MCF 10A (cell line): ENCODE measurements at places on chromosomes 13 and 19. TPM values are rescaled to one million over a fixed set of nuclear protein-coding genes. Genes with fewer than 3 reads are reported as not detected.

Gene MBD3L3
- not detected in 2 replicates for total RNA-seq

Gene ZGLP1
- 3.8 and 4.9 TPM in 2 replicates for total RNA-seq

Gene ACER1
- not detected in 2 replicates for total RNA-seq

Gene PCP2
- total RNA-seq: not detected in 2 replicates

Gene MATK
- not detected in 2 replicates for total RNA-seq

Gene TRMT1
- total RNA-seq: 47.5 and 63.2 TPM in 2 replicates

Gene SERP2
- total RNA-seq: not detected in 2 replicates

Gene PRX
- 2.1 and 2.4 TPM in 2 replicates for total RNA-seq

Gene FARP1
- 20.7 and 30.1 TPM in 2 replicates for total RNA-seq

Gene NKPD1
- 0.09 and 0.22 TPM in 2 replicates for total RNA-seq

Gene CGB3
- total RNA-seq: not detected in 2 replicates

Gene ZNF808
- total RNA-seq: 14.8 and 18.2 TPM in 2 replicates

- DNase-seq: peak; percentile 76
Measured at GRCh38 chr19:6459262-6460098, at the start of gene SLC25A23. SLC25A23 (minus strand) TSS chr19:6459792; CDS start chr19:6459628, 164 bp downstream.

- DNase-seq: peak; percentile 16
Measured at GRCh38 chr19:16836115-16837034, 7.2 kb downstream of the SIN3B start.

GRCh38 chr13:97327506-97328221 lies 105.5 kb downstream of the MBNL2 start:
- DNase-seq: no peak

DNA sequence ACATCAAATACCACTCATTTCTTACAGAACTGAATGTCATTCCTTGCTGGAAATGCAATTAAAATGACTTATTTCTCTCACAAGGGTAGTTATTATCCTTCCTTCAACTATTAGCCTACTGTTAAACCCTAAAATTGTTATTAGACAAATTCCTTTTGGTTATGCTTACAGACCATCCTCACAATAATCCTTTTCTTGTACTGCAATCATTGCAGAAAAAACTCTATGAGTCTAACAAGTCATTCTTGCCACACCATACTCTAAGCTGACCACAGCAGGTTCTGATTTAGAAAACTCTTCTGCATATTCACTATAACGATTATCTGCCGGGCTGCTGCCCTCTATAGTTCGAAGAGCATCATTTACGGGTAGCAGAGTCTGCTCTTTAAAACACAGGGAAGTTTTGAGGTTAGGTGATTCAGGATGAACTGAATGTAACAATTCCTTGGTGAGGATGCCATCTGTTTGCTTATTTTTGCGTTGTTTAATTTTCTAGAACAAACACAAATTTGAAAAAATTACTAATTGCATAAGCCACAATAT lies 38.2 kb downstream of the MTMR6 start:
- DNase-seq: peak; percentile 26

DNA sequence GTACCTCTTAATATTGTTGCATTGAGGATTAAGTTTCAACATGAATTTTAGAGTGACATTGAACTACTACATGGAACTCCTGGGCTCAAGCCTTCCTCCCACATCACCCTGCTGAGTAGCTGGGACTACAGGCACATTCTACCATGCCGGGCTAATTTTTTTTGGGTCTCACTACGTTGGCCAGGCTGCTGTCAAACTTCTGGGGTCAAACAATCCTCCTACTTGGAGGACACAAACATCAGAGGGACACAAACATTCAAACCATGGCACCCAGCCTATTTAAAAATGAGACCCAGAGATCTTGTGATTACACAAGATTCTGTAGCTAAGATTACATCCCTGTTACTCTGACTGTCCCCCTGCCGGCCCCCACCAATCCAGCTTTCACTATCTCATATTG lies 180.9 kb downstream of the KCNRG start:
- DNase-seq: no peak

DNA sequence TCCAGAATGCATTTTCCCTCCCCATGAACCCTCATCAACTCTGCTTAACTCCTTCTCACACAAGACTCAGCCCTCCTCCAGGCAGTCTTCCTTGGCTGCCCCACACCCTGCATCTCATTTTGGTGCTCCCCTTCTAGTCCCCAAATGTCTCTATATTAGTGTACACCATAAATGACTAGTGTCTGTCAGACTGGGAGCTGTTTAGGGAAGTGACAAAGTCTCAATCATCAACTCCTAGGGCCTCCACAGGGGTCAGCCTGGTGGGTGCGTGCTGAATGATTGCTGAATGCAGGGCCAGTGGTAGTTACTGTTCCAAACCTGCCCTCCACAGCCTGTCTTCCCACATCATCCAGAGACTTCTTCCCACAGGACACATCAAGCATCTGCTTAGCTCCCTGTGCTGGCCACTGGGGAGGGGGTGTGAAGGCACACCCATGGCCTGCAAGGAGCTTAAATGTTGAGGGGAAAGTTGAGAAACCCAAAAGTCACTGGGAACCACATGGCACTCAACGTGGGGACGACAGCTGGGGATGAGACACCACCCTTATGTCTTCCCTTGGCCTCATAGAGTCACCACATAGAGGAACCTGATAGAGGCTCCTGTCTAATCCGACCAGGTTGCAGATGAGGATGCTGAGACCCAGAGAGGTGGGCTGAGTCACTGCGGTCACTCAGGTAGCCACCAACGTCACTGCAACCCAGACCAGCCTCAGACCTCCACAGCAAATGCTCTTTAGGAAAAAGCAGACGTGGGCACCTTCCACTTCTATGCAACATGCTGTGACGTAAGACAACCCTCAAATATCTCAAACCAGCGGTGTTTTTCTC lies 79.3 kb upstream of the TM9SF2 start:
- DNase-seq: no peak

DNA sequence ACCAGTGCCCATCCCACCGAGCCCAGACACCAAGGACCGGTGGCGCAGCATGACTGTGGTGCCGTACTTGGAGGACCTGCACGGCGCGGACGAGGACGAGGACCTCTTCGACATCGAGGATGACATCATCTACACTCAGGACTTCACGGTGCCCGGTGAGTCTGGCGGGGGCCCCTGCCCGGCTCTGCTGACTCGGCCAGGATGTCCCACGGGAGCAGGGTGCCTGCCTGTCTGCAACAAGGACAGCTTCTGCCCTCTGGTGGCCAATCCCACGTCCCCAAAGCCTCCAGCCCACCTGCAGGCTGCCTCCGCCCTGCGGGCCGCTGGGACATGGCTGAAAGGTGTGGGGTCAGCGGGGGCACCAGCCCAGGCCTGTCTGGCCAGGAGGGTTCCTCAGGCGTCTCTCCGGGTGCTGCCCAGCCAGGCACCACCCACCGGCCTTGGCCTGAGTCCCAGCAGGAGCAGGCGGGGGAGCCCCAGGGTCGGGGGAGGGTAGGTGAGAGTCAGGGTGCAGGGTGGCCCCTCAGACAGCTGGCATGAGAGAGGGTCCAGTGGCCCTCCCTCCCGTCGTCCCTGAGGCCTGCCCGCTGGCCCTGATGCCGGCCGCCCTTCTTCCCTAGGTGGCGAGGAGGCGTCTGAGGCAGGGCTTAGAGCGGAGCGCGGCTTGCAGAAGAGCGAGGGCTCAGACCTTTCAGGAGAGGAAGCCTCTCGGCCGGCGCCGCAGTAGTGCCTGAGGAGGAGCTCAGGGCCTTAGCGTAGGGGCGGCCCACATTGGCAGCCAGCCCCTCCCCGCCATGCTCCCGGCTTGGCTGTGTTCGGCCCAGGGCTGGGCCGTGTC lies 14.6 kb downstream of the CBARP start:
- no peak for DNase-seq

DNA sequence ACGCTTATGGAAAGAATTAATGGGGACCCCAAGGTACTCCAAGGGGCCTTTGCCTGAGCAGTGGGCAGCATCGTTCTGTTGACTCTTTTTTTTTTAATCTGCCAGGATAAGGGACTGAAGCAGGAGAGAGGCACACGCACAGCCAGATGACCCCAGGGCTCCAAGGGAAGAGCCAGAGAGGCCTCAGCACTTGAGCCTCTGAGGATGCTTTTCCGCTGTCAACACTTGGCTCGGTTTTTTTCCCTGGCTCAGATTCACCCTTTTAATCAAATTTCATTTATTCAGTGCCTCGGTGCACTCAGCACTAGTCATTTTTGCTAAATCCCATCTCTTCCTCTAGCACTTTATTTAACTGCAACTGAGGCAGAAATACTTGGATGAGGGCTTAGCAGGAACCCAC lies 226.3 kb downstream of the FGF9 start:
- DNase-seq: no peak

GRCh38 chr13:32019612-32020233 lies 11.9 kb upstream of the FRY start:
- peak; percentile 63 for DNase-seq

- DNase-seq: peak; percentile 57
Measured at GRCh38 chr19:861756-862580, 2.5 kb downstream of the CFD start.

GRCh38 chr13:36945078-36945477 lies 25.0 kb upstream of the SMAD9 start:
- DNase-seq: no peak

DNA sequence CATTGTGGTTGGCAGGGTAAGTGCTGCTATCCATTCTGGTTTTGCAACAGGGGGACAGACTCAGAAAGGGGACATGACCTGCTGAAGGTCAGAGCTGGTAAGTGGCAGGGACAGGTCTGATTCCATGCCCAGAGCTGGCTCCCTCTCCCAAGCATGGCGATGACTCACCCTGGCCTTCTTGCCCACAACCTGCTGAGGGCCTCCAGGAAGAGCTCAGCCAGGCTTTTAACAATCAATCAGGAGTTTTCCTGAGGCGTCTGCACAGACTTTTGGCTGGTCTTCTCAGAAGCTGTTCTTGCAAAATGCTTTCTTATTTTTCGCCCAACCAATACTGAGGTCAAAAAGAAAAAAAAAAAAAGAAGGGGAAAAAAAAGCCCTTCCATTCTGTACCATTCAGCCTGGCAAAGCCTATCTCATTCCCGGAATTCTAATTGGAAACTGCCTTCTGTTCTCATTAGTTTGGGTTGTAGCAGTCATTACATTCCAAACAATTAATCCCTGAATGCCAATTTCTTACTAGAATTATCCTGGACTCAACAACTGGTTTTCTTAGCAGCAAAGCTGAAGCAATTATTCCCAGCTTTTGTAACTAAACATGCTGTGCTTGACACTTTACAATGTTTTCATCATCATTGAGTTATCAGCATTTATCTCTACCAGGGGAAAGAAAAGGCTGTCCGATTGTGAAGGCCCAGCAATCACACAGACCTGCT lies 17.7 kb downstream of the SIAH3 start:
- DNase-seq: peak; percentile 93

GRCh38 chr13:88162076-88162702 lies 491.0 kb downstream of the SLITRK5 start:
- DNase-seq: no peak

DNA sequence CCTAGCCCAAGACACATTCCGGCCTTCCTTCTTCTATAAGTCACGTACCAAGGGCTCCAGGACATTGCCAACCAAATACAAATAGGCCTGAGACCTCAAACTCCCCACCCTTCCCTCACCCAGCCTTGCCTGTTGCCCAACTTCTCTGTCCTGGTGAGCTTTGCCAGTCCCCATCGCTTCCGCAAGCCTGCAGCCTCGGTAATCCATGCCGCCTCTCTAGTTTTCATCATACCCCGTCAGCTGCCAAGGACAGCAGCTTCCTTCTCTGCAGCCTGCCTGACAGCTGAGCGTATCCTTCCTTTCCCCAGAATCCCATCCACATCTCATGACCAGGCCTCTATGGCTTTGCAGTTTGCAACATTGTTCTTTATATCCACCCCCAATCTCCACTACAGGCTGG lies 36.6 kb upstream of the POMP start:
- no peak for DNase-seq

DNA sequence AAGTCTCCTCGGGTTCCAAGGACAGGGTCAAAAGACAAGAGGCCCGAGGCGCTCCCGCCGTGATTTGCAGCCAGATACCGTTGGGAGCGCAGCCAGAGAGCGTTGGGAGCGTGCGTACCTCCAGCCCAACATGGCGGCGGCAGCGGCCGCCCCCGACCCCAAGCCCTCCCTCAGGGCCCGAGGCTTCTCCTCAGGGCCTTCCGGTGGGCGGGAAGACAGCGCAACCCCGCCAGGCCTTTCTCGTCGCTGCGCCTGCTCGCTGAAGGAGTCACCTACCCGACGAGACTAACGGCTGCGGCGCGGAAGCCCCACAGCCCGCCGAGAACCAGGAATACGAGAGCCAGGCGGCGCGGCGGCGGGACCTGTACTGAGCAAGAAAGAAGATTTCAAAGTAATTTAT lies 3.2 kb upstream of the ZNF850 start:
- DNase-seq: no peak

DNA sequence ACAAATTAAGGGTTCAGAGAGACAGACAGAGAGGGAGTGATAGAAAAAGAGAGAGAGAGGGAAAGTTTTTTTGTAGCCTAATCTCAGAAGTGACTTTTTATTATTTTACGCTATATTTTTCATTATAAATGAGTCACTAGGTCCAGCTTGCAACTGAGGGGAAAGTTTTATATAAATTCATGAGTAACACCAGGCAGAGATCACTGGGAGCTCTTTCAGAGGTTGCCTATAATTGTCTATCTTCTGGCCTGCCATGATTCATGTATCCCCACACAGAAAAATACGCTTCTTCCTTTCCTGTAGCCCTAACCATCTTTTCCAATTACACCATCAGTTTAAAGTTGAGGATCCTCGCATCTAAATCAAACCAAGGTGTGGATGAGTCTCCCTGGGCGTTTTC lies 467.9 kb downstream of the SLITRK1 start:
- no peak for DNase-seq

DNA sequence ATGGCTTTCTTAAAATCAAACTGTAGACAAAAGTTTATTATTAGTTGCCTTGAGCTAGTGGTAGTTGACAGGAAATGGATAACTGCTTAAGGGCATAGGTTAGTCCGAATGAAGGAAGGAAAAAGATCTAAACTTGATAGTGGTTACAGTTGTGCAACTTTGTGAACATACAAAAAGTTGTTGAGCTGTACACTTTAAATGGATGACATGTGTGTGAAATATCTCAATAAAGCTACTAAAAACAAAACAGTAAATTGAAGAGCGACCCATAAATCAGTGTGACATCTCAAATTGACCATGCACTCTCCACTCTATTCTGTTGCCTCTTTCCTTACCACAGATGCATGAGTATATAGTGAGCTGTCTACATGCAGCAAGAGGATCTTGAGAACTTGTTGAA lies 1757.8 kb downstream of the PCDH9 start:
- no peak for DNase-seq

GRCh38 chr13:98944336-98944735 lies 33.5 kb downstream of the DOCK9 start:
- DNase-seq: no peak

GRCh38 chr19:2552859-2553258 lies 76.9 kb downstream of the GADD45B start:
- no peak for DNase-seq

- no peak for DNase-seq
Measured at GRCh38 chr13:27496536-27497273, 46.3 kb upstream of the MTIF3 start.

DNA sequence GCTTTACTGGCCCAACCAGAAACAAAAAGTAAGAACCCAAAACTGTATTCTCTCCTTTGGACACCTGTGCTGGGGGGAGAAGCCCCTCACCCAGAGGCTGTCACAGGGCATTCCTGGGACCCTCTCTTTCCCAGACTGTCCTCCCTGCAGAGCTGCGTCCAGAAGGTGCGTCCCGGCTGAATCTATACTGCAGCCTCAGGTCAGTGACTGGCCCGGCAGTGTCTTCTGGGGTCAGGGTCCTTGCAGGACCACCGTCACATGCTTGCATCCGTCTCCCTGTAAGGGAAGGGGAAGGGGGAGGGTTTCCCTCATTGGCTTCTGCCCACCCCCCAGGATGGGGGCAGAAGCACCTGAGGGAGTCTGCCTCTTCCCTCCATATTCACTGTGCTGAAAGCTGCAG lies 76.5 kb downstream of the ATP11A start:
- DNase-seq: no peak

GRCh38 chr19:8573316-8573715 lies 3.9 kb downstream of the MYO1F start:
- no peak for DNase-seq
